ENCODE measurements at places on chromosomes 3 and 15.

DNA sequence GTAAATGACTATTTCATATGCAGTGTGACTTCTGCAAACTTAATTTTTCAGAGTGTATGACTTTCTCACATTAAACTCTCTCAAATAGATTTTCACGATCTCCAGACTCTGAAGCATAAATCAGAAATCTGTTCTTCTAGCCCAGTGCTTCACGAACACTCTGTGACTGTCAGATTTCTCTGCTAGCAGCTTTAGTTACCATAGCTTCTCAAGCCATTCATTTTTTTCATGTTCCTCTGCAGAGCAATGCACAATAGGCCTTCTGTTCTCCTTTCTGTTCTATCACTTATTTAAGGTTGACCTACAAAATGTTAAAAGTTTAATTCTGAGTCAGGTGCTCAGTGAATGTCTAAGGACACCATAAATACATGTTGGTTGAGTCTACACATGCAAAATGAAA is 1102.2 kb downstream of the TUSC7 start:
- no peak for DNase-seq

DNA sequence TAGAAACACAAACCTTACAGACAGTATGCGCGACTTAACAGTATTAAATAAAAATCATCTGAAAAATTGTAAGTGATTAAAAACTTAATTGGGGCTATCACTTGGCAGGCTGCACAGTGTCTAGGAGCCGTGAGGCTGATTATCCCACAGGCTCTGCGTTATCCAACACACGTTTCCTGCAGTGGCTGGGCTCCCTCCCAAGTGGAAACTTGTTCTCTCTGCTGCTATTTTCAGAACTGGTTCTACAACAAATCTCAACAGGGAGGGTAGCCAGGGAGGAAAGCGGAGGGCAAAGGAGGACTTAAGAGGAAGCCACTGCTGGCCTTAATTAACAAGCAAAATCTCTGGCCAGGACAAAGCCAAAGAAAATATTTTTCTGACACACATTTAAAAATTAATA is 555.2 kb downstream of the MAGI1 start:
- peak; percentile 58 for DNase-seq

GRCh38 chr3:4664412-4664811 is 171.3 kb downstream of the ITPR1 start:
- no peak for DNase-seq

- no peak for DNase-seq
Measured at GRCh38 chr15:74451861-74452835, 8.8 kb downstream of the UBL7 start.

GRCh38 chr3:16300307-16300706 is 35.3 kb downstream of the OXNAD1 start:
- no peak for DNase-seq

DNA sequence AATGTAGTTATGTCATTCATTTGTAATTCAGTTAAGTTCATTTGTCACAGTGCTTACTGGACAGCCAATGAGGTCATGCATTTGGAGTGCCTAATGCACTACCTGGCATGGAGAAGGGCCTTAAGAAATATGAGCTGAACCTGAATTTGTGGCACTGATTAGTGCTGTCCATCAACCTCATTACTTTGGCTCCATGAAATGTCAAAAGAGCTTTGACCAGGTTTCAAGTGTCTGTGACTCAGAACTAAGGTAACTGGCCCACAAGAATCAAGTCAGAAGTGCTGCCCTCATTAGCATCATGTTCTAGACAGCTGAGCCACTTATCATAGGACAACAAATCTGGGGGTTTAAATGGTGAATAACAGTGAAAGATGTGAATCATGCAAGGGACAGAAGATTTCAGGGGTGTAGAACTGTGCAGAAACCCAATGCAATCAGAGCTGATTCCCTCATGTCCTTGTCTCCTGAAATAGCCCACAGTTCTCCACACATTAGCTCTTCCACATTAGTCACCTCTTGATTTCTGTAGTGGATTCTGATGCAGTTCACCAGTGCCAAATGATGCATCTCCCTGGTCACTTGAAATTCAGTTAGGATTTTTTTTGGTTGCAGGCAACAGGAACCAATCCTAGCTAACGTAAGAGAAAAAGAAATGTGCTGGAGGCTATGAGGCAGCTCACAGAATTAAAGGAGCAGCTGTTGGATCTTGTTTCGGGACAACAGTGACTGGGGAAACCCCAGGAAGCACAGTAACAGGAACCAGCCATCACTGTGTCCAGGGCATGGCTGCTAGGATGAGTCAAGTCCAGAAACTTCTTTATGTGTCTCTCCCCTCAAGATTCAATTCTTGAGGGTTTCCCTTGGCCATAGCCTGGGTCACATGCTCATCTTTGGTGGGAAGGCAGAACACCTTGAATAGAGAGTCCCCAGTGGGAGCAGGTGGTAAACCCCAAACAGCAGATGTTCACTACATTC is 38.7 kb downstream of the CHST2 start:
- DNase-seq = no peak

GRCh38 chr15:93209690-93210445 is 120.9 kb upstream of the RGMA start:
- no peak for DNase-seq

DNA sequence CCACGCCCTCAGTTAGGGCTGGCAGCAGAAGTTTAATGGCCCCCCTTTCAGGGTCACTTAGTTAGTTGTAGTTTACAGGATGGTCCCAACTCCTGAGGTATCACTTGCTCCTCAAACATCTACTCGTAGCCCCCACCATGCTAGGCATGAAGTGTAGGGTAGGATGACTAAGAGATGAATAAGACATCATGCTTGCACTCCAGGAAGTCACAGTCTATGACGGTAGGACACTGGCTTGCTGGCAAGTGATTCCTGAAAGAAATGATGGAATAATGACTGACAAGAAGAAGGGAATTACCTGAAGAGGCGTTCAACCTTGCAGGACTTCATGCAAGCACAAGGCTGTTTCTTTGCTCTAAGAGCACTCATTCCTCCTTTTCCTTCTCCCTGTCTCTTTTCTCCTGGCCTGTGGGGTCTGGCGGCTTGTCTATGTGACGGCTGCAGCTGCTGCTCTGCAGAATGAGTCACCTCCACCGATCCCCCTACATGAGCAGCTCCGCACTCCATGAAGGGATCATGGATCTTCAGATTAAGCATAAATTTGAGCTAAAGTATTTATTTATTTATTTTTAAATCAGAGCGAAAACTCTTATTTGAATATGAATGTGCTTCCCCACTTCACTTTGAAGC is 82.9 kb upstream of the BOC start:
- no peak for DNase-seq

DNA sequence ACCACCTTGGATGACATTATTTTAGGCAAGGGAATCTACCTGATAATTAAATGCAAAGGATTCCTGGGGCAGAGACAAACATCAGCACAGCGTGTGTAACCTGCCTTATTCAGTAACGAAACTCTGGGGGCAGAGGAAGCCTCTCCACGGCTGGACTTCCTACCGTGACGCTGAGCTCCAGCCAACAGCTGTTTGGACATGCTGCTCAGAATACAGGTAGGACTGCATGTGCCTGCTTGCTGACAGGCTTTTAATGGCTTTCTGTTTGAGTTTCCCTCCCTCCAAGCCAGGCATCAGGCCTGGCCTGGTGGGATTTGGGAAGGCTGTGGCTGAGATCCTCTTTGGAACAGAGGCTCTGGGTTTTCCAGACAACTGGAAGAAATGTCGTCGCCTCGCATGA is 150.6 kb downstream of the ADAMTS17 start:
- no peak for DNase-seq

DNA sequence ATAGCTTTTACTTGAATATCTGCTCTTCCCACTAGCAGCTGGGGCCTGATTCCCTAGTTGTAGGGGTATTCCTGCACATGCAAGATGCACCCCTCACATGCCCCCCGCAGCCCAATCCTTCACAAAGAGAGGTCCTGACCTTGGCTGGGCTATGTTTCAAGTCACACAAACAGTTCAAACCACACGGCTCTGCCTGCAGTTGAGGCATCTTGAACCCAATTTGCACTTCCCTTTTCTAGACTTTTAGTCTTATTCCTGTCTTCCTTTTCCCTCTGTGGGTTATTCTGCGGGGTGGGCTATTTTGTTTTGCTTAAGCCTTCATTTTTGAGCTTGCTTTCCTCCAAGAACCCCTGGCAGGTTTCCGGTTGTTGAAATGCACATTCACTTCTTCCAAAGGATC is 13.3 kb upstream of the CCR1 start:
- no peak for DNase-seq

DNA sequence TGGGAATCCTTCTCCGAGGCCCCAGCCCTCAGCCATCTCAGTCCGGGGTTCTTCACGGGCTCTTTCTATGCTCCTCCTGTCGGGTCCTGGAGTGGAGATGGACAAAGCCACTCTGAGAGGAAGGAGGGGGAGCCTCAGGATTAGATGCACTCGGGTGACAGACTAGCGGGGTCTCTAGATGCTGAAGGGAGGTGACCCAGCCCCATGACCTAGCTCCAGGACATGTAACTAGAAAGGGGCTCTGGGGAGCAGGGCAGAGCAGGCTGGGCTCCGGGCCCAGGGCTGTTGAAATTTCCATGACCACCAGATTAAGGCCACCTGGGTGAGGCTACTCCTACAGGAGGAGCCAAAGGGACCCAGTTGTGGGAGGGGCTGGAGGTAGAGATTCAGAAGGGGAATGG is 14.8 kb upstream of the SKIC8 start:
- no peak for DNase-seq

DNA sequence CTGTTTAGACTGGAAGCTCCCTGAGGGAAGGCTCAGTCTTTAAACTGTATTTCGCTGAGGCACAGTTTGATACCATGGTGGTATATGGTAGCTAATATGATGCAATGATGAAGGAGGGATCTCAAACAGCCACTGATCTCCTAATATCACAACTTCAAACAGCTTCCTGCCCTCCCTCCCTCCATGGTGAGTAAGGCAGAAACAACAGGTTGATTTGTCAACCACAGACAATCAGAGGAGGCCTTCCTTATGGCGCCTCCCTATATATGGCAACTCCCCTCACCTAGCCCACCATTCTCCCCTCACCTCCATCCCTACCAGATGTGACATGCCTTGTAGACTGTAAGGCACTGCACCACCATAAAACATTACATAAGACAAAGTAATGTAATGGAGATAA is 316.5 kb upstream of the ICE2 start:
- DNase-seq = no peak

GRCh38 chr3:177037241-177037640 is 160.0 kb downstream of the TBL1XR1 start:
- DNase-seq = no peak

DNA sequence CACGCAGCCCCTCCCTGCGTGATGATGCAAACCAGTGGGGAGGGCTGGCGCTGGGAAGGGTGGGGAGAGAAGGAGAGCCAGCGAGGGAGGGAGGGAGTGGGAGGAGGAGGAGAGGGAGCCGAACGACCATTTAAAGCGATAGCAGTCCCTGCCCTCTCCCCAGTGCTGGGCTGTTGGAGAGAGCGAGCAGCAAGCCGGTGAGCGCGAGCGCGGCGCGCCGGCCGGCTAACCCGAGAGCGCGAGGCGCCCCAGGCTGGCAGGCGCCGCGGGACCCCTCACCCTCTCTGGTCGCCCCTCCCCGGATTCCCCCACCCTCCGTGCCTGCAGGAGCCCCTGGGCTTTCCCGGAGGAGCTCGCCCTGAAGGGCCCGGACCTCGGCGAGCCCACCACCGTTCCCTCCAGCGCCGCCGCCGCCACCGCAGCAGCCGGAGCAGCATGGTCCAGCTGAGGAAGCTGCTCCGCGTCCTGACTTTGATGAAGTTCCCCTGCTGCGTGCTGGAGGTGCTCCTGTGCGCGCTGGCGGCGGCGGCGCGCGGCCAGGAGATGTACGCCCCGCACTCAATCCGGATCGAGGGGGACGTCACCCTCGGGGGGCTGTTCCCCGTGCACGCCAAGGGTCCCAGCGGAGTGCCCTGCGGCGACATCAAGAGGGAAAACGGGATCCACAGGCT is at the start of gene GRM7:
GRM7 (plus strand) TSS at position 162 of the 671 bp plus-strand sequence.
- DNase-seq = no peak

DNA sequence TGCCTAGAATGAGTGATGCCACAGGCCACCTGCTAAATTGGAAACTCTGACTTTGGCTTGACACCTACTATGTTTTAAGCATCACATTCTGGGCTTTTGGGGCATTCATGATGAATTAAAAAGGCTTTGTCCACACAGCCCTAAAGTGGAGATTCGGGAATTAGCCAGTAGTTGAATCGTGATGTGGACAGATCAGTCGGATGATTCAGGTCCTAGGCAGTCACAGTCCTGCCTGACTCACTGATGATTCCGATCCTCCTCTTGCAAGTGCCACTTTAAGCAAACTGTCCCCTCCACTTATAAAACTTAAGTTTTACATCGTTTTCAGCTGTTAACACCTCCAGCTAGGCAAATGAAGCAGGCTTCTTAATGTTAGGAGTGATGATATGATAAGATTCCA is 75.3 kb downstream of the SYNPR start:
- no peak for DNase-seq

DNA sequence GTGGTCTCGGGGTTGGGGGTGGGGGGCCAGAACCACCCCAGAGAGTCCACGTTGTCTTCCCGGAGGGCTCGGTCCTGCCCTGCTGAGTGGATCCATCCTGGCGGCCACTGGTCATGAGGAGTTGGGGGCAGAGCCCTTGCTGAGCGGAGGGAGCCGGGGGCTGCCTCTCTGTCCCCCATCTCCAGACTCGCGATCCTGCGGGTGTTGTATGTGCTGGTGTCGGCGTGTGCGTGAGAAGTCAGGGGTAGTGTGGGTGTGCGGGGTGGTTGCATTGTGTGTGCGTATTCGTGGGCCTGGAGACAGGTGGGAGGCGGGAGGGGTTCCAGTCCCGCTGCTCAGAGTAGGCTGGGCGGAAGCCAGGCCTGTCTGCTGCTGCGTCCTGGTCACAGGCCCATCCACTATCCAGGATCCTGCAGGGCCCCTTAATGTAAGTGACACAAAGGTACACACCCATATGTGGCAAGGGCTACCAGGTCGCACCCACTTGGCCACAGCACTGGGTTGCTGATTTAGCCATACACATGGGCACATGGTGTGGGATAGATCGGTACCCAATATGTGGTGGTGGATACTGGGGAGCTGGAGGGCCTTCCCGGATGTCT is 30.7 kb downstream of the NBEAL2 start:
- DNase-seq = no peak

GRCh38 chr15:53716909-53717876 is 42.3 kb downstream of the WDR72 start:
- DNase-seq = no peak

- DNase-seq = no peak
Measured at GRCh38 chr3:113273604-113274378, 62.4 kb downstream of the BOC start.

DNA sequence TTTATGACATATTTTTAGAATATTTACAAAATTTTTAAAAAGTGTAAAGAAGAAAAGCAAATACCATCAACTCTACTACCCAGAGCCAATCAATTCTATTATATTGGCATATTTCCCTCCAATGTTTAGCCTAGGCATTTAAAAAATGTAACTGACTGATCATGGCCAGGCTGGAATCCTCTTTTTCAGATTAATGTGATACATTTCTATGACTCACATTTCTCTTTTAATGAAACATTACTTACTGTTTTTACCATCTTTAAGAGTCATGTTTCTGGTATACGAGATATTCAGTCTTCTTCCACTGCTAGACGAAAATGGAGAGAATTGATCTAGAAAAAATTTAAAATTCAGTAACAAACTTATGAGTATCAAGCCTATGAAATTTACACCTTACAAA is 53.4 kb upstream of the DCUN1D1 start:
- DNase-seq = no peak

All from right renal pelvis (tissue), 4 donors.